ENCODE measurements at places on chromosomes 13 and 19.
A peak's percentile ranks its signal among the peaks of the same experiment; 100 is the strongest.

- no peak for DNase-seq
Measured at GRCh38 chr13:51167393-51168191, 54.6 kb upstream of the FAM124A start.

GRCh38 chr19:10219678-10220077 lies 11.5 kb downstream of the S1PR2 start:
- no peak for DNase-seq

- DNase-seq, result no peak
Measured at GRCh38 chr19:2775556-2776430, 7.3 kb downstream of the SGTA start.

- DNase-seq, result no peak
Measured at GRCh38 chr13:101150998-101151397, 265.3 kb downstream of the NALCN start.

DNA sequence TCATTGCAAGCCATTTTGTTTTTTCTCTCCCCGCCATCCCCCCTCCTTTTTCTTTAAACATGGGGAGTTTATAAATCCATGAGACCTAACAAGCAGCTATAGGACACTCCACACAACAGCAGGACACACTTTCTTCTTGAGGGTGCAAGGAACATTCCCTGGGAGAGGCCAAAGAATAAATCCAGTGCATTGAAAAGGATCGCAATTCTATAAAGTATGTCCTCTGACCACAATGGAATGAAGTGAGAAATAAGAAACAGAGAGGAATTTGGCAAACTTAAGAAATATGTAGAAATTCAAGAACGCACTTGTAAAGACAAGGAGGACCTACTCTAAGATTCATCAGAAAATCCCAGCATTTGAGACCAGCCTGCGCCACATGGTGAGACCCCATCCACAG lies 11.9 kb downstream of the KLF2 start:
- no peak for DNase-seq

DNA sequence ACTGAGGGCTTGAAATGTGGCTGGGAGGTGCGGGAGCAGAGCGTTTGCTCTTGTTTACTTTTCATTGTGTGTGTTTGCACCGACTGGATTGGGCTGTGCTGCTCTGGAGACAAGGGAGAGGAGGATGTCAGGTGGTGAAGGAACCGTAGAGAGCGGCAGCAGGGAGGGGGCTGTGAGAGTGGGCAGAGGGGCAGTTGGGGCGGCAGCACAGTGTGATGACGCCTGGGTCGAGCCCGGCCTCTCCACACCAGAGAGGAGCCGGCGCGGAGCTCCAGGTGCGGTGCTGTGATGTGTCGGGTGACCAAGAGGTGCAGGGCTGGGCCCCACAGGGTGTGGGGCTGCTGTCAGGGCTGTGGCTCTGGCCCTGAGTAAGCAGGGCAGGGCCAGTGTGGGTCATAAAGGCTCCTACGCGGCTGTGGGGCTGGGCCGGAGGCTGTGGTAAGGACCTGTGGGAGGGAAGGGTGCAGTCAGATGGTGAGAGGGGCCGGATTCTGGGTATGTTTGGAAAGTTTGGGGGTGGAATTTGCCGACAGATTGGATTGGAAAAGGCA lies 10.5 kb downstream of the NAXD start:
- no peak for DNase-seq

GRCh38 chr13:59856281-59856810 lies 307.4 kb downstream of the DIAPH3 start:
- no peak for DNase-seq

DNA sequence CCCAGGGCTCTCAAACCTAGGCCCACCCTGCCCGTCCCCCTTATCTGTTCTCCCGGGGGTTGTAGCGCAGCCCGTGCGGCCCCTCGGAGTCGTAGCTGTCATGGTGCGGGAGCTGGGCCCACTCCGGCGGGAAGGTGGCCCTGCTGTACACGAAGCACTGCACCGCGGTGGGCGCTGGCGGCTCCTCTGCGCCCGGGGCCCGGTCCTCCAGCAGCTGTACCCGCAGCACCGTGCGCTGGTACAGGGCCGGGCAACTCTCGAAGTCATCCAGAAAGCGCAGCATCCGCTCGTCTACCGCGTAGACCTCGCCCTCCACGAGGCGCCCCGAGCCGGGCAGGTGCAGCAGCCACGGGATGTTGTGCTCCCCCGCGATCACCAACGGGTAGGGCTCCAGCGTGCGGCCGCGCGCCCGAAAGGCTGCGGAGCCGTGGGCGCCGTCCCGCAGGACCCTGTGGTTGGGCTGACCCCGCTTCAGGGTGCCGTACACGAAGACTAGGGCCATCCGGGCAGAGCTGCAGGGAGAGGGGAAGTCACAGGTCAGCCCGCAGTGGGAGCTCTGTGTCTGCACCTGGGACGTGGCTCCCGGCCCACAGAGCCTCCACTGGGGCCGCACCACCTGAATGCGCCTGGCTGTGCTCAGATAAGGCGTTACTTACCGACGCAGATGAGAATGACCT lies 56.4 kb downstream of the GGACT start:
- no peak for DNase-seq

GRCh38 chr13:28559636-28560259 lies 64.8 kb upstream of the FLT1 start:
- DNase-seq, result no peak

DNA sequence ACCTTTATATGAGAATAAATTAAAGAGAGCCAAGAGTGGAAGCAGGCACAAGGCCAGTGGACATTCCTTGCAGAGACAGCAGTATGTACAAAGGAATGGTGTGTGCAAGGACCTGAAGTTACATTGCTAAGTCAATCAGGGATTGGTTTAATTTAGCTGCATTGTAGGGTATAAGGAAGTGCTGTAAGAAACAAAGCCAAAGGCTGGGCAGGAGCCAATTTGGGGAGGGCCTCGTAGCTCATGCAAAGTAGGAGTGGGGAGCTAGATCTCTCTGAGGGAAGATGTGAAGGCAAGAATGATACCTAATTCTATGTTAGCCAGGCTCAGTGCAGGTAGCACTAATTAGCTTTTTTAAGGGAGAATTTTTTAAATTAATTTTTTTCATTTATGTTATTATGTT lies 76.7 kb downstream of the SLAIN1 start:
- DNase-seq, result no peak

- no peak for DNase-seq
Measured at GRCh38 chr13:98834254-98834960, 81.9 kb upstream of the SLC15A1 start.

- DNase-seq, result no peak
Measured at GRCh38 chr13:57918086-57918485, 286.5 kb downstream of the PCDH17 start.

DNA sequence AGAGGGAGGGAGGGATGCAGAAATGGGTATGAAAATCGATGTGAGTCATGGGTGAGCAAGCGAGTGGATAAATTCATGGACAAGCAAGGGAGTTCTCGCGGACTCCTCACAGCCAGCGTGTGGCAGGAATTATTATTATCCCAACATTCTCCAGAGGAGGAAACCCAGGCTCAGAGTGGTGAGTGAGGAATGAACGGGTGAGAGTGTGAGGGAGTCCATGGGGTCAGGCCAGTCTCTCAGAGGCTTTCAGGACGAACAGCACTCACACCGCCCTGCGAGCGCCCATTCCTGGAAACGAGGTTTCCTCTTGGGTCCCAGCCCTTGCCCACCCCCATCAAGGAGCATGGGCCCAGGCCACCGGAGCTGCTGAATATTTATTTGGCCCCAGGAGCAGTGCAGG lies 6.3 kb upstream of the DNAAF3 start:
- peak; percentile 80 for DNase-seq

DNA sequence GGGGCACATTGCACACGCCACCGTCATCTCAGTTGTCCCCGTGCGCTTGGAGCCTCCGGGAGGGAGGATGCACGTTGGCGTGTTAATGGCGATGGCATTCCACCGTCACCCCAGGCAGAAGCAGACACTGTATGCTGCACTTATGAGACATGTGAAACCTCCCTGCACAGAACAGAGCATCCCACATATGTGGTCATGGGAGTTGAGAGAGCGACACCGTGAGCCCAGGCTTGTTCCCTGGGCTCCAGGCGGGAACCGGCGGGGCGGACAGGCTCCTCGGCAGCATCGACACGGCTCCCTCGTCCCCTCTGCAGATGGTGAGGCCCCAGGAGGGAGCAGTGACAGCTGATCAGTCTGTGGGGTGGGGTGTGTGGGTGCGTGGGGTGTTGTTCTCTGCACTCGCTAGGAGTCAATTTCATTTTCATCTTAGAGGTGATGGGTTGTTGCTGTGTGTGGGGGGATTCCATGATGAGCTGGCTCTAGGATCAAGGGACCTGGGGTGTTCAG lies 40.4 kb downstream of the CRTC1 start:
- no peak for DNase-seq

GRCh38 chr19:28471731-28472510 lies 741.0 kb downstream of the UQCRFS1 start:
- no peak for DNase-seq

- DNase-seq, result no peak
Measured at GRCh38 chr19:31432201-31432810, 83.1 kb upstream of the TSHZ3 start.

GRCh38 chr13:87123987-87124784 lies 547.0 kb upstream of the SLITRK5 start:
- peak; percentile 4 for DNase-seq

- DNase-seq, result no peak
Measured at GRCh38 chr19:35742121-35742724, at the start of gene IGFLR1. Gene IGFLR1, minus strand, starts transcription at chr19:35742452. Its CDS starts 1,272 bp downstream, at chr19:35741180.

DNA sequence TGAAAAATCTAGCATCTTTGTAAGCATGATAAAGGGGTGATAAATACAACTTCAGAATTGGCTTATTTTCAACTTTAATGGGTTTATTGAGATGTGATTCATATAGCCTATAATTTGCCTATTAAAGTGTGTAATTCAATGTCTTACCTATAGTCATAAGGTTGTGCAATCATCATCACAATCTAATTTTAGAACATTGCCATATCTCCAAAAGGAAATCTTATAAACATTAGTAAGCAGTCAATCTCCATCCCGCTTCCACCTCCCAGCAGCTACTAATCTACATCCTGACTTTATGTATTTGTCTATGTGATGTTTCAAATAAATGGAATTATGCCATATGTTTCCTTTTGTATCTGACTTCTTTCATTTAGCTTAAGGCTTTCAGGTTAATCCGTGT lies 145.2 kb upstream of the KLHL1 start:
- DNase-seq, result no peak

- DNase-seq, result peak; percentile 3
Measured at GRCh38 chr19:14632286-14632685, 42.4 kb downstream of the ADGRE3 start.

- DNase-seq, result no peak
Measured at GRCh38 chr19:4052993-4053422, 13.7 kb downstream of the ZBTB7A start.

DNA sequence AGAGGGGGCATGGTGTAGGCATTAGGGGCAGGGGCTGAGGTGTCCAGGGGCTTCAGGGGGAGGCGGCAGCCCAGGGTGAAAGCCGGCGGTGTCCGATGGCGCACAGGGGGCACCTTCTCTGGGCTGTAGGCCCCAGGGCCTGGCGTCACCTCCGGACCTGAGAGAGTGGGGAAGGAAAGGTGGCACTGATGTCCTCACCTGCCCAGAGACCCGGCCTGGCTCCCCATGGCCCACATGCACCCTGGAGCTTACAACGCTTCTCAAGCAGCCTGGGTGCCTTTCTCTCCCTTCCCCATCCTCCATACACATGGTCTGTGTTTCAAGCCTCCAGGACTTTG lies 3.3 kb upstream of the SHC2 start:
- DNase-seq, result no peak

GRCh38 chr13:45932676-45933075 lies 81.1 kb upstream of the SIAH3 start:
- no peak for DNase-seq

DNA sequence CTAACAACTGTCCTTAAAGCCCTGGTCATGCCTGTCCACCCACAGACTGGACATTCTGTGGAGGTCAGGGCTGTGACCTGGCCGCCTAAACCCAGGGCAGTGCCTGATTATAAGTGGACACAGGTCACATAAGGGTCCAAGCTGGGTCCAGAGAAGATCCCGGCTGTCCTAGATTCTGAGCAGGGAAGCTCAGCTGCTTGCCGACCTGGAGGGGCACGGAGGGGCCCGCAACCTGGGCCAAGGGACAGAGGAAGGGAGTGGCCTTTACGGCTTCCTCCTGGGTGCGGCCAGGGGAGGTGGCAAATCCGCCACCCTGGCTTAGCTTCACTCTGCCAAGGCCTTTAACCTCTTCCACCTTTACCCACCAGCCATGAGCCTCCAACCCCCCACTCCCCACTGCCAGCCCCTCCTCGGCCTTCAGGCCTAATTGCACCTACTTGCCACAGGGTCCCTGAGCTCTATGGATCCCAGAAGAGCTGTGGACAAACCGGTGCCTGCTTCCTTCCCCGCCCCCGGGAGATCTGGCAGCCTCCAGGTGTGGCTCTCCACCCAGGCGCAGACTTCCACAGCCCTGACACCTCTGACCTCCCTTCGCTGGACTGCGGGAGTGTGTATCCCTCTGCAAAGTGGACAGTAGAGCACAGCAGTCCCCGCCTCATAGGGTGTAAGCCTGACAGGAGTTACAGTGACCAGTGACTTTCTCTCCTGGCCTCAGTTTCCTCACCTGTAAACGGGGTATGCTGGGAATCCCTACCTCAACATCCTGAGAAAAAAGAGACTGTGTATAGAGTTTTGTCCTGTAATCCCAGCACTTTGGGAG lies 1.7 kb downstream of the CD320 start:
- DNase-seq, result no peak

- DNase-seq, result no peak
Measured at GRCh38 chr13:112072534-112073244, 5.7 kb downstream of the SOX1 start.

DNA sequence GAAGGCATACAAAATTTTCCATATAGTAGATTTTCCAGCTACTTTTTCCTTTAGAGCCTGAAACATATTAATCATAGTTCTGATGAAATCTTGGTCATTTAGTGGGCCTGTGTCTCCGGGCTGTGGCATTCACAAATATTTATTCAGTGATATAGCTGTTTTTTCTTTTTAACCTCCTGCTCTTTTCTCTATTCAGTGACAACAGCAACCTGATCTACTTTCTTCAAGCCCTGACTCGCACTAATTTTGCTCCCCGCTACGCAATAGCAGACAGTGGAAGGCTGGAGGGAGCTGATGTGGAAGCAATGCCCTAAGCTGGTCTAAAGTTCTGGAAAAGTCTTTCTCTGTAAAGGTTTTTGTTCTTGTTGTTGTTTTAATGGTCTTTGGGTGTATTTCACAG lies 289.7 kb downstream of the SLITRK6 start:
- no peak for DNase-seq

DNA sequence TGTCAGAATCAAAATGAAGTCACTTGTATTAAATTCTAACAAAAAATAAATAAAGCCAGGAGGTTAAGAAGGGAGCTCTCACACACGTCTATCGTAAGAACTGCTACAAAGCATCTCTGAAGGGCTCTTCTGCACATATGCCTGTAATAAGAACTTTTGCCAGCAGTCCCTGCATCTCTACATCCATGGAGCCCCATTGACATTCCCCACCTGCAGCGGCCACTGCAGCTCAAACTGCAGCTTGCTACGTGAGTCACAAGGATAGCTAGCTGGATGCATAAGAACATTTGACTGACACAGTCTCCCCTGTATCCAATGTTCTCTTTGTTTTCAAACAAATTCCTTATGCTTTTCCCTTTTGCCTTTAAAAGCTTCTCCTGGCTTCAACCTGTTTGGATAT lies 68.3 kb downstream of the DNAJC3 start:
- no peak for DNase-seq

GRCh38 chr13:33554919-33555791 lies 262.8 kb upstream of the RFC3 start:
- no peak for DNase-seq

GRCh38 chr19:15235781-15236180 lies 3.5 kb upstream of the EPHX3 start:
- DNase-seq, result no peak
